Cerebellar nuclear complex (tissue), 1 donor: ENCODE measurements at places on chromosomes 3 and 15.

GRCh38 chr15:70539409-70539808, 223.9 kb downstream of the UACA start:
- DNase-seq = no peak

DNA sequence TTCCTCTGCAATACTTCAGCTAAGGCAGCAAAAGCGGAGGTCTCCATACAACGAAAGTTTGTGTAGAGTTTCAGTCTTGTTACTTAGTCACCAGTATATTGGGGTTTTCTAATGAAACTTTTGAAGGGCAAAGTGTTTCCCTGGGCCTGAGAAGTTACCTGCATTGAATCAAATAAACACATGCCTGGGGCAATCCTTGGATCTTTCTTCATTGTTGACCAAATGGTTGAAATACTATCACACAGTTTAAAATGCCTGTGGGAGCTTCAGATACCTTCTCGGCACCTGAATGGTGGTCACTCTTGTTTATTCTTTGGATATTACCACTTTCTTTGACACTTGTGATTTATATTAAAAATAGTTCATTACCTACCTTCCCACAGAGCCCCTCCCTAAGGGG, 988 bp upstream of the CHSY1 start:
- no peak for DNase-seq

- no peak for DNase-seq
Observed at GRCh38 chr3:129398803-129399144, 29.7 kb downstream of the EFCAB12 start.

DNA sequence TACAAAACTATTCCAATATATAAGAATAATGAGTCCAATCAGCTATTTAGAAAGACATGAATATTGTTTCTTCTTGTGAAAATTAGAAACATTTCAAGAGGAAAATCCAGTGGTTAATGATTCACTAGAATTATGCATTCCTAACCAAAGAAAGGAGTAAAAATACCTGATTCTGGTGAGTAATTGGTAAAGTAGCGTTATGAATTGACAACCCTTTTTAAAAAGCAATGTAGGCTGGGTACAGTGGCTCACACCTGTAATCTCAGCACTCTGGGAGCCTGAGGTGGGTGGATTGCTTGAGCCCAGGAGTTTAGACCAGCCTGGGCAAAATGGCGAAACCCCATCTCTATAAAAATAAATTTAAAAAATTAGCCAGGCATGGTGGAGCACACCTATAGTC, 43.3 kb downstream of the TOPAZ1 start:
- no peak for DNase-seq

DNA sequence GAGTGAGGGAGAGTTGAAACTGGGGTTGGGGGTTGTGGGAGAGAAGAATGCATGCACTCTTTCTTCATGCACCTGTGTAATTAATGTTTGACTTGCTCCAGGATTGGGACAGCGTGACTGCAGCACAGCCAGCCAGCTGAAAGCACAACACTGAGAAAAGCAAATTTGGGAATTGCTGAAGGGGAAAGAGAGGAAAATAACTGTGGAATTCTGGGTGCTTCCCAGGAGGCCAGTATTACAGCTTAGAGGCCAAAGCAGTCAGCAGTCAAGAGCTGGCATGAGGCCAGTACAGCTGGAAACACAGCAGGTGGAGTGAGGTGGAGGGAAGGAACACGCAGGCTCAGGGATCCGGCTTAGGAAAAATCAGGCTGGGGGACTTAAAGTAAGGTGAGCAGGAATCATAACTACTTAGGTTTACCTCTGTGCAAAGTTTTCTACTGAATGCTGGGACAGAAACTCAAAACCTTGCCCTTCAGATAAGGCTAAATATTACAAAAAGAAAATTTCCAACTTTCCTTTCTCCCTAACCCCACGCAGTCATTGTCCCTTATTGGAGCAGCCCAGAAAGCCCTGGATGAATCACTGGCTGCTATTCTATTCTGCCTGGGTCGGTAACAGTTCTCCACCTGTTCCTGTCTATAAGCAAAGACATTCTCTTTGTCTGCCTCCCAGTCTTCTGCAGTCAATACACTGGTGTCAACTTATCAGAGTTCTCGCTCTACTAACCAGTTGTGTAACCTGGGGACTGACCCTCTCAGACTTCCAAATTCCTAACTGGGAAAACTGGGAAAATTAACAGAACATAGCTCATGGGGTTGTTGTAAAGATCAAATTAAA, 167.2 kb downstream of the MAGI1 start:
- no peak for DNase-seq

DNA sequence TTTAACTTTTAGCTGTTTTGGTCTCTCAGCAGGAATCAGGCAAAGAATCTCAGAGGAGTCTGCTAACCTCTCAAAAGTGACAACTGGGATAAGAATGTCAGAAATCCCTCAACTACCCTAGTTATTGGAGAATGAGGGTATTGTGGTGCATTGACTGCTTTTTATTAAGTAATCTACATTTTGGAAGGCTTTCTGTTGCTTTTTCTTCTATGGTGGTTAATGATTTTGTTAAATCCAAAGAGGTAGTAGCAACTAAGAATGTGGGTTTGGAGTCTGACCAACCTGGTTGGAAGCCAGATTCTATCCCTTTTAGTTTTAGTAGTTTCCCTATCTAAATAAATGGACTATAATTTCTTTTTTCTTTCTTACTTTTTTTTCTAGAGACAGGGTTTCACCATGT, 94.7 kb upstream of the RNF7 start:
- no peak for DNase-seq

GRCh38 chr3:196976941-196977340, 8.3 kb upstream of the PIGZ start:
- DNase-seq = no peak

DNA sequence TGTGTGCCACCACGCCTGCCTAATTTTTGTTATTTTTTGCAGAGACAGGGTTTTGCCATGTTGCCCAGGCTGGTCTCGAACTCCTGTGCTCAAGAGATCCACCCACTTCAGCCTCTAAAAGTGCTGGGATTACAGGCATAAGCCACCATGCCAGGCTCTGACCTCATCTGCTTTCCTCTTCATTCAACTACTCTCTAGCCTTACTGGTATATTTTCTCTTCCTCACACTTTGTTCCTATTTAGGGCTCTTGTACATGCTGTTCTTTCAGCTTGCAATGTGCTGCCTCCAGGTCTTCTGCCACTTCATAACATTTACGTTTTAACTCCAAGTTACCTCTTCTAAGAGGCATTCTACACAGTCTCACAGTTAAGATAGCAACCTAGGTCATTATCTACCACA, 34.9 kb downstream of the PIK3CB start:
- DNase-seq = no peak

- no peak for DNase-seq
Observed at GRCh38 chr3:193148688-193149473, 92.1 kb upstream of the PLAAT1 start.

- DNase-seq = no peak
Observed at GRCh38 chr3:11498646-11499045, 145.1 kb downstream of the VGLL4 start.

GRCh38 chr3:195040094-195040493, 230.9 kb downstream of the XXYLT1 start:
- no peak for DNase-seq

DNA sequence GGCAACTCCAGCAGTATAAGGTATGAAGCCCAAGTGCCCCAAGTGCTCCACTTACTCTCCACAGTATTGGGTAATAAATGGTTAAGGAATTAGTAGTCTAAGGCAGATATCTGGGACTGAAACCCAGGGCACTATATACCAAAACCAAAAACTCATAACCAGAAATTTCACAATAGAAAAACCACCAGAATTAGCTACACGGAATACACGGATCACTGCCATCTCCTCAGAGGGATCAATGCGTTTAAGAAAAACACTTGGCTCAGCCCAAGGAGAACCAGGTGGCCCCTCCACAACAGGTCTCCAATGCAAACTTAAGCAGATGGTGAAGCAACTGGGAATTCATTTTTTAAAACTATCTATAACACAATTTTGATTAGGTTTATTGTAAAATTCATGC, 83.6 kb downstream of the FAIM start:
- DNase-seq = no peak

GRCh38 chr15:95563634-95564033, 766.9 kb upstream of the NR2F2 start:
- no peak for DNase-seq

DNA sequence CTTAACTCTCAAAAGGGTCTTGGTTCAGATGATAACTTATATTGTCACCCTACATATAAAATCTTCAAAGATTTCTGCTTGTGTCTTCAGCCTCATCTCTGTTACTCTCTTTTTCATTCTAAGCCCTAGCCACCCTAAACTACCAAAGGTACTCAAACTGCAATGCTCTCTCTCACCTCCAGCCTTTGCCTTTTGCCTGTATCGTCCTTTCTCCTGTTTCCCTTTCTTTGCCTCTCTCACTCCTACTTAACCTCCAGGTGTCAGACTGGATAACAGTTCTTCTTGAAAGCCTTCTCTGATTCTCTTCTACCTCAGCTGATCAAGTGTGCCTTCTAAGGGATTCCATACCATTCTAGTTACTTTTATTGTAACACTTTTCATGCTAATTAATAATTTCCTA, 149.8 kb downstream of the SERPINI1 start:
- no peak for DNase-seq

DNA sequence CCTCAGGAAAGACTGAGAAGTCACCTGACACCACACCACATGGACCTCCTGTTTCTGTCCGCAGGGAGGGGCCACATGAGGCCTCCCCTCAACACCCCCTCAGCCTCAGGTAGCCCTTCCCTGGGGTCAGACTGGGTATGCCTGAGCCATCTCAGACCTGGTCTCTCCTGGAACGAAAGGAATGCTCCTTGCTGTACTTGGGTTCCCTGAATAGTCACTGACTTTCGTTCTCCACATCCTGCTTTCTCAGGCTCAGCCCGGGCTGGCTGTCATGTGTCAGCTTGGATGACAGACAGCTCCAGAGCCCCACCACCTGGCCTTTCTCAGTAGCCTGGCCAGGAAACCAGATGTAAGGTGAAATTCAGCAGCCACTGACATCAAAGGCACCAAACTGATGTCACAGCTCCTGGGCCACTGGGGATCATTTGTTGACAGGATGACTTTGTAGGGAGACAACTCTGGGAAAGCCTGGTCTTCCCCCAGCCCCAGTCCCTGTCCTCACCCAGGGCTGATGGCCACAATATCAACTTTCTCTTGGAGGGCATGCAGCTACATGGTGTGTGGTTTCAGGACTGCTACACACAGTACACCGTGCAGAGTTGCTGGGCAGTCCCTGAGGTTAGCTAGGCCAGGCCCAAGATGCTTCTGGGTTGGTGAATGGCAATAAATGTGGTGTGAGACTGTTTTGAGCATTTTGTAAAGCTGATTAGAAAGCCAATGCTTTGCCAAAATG, 141.4 kb upstream of the MRPS22 start:
- DNase-seq = no peak

- no peak for DNase-seq
Observed at GRCh38 chr15:71792521-71792920, 17.8 kb upstream of the NR2E3 start.

GRCh38 chr15:63466378-63467192, 37.8 kb upstream of the USP3 start:
- no peak for DNase-seq

DNA sequence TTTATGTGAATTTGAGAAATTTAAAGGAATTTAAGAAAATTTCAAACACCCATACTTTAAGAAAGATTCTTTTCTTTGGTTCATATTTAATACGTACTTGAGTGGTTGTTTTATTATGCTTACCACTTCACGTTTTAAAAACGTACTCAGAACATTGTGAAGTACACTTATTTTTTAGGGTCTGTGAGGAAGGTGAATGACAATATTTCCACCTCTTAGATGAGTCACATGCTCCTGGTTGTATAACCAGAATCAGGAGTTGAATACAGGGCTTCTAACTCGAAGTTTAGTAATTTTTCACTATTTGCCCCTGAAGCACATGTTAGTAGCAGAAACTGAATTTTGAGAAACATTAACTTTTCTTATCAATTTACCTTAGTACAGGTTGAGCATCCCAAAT, 7.5 kb downstream of the SKIL start:
- DNase-seq = no peak

- no peak for DNase-seq
Observed at GRCh38 chr3:182519569-182519968, 273.7 kb upstream of the ATP11B start.

DNA sequence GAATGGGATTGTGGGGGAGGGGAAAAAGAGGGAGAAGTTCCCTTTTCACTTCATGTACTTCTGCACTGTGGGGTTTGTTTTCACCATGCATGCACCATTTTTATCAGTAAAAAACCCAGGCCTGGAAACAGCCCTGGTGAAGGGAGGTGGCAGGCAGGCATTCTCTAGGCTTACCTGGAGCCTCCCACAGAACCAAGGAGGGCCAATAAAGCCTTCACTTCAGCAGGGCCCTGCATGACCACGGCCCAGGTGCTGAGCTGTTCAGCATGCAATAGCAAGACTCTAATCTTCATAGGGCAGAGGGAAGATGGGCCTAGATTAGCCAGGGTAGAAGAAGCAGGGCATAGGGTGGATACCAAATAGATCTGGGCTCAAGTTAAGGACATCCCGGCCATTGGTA, 49.6 kb downstream of the SCN5A start:
- DNase-seq = no peak

- no peak for DNase-seq
Observed at GRCh38 chr3:157618075-157618760, 115.0 kb upstream of the VEPH1 start.

DNA sequence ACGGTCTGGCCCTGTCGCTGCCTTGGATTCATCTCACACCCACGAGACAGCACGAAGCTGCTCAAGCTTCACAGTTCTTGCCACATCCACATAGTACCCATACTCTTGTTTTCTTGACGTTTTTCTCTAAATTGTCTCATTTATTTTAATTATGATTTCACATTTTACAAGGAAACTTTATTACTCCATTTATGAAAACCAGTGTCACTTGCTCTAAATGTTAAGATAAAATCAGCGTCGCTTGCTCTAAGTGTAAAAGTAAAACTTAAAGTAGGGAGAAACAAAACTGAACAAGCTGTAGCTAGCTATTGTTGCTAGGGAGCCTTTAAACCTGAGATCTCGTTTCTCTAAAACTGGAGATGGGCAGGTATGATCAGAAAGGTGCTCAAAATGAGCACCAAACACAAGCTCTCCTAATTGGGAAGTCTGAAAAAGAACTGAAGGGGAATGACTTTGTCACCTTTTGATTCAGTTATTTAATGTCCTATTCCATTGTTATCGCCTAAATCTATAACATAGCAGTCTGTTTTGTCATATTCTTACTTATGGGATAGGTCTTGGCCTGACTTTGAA, 680 bp downstream of the IFT122 start:
- DNase-seq = no peak

GRCh38 chr3:135382621-135383020, 582.9 kb upstream of the PPP2R3A start:
- DNase-seq = no peak

DNA sequence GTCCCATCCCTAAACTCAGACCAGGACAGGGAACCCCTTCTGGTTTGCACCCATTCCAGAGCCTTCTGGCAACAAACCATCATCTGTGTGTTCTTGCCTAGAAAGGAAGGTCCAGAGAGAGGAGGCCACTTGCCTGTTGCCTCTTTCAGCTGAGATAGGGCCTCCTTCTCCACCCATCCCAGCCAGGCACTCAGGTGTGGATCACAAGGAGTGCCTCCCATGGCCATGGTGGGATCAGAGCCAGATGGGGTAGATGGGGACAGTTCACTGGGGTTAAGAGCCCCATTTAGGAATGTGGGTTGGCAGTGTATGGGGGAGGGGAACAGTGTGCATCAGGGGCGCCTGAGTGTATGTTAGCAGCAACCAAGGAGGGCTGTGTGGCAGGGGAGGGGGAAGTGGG, 8.9 kb upstream of the CTDSPL start:
- no peak for DNase-seq

GRCh38 chr15:69865369-69865768, 232.3 kb downstream of the TLE3 start:
- DNase-seq = no peak
